ENCODE measurements at places on chromosomes 6 and 20. TPM values are rescaled to one million over a fixed set of nuclear protein-coding genes. Genes with fewer than 3 reads are reported as not detected.

The MATN4 gene
- total RNA-seq = not detected

The ARFGEF3 gene
- 15.3 TPM for total RNA-seq

The AARS2 gene
- total RNA-seq = 41.7 TPM

The PABPC1L gene
- total RNA-seq = 27.7 TPM

The TSPO2 gene
- not detected for total RNA-seq

The TBXT gene
- total RNA-seq = not detected

The C6orf52 gene
- 4.1 TPM for total RNA-seq

The ESR1 gene
- not detected for total RNA-seq

The HNF4A gene
- total RNA-seq = not detected

The MYB gene
- 0.56 TPM for total RNA-seq

The OR2B6 gene
- total RNA-seq = not detected

The ADGRF4 gene
- not detected for total RNA-seq

The ME1 gene
- 3.5 TPM for total RNA-seq

The PRSS35 gene
- 26.6 TPM for total RNA-seq

The AP5S1 gene
- total RNA-seq = 8.1 TPM

The CLDN20 gene
- total RNA-seq = not detected

The EYS gene
- total RNA-seq = 13.2 TPM

The PLTP gene
- 29.7 TPM for total RNA-seq

The NKAIN2 gene
- total RNA-seq = 0.56 TPM

The MAD2L1BP gene
- 38.8 TPM for total RNA-seq

The FBXO30 gene
- total RNA-seq = 12.1 TPM

The AIG1 gene
- 14.3 TPM for total RNA-seq

The SLC17A3 gene
- total RNA-seq = not detected

The ANKEF1 gene
- 4.3 TPM for total RNA-seq

The AGER gene
- 13.2 TPM for total RNA-seq

The SEL1L2 gene
- total RNA-seq = not detected

The ADGRG6 gene
- not detected for total RNA-seq

The CDC5L gene
- 19.6 TPM for total RNA-seq

The ROS1 gene
- total RNA-seq = not detected

The GSTA3 gene
- total RNA-seq = not detected

The TMC2 gene
- not detected for total RNA-seq

The DOK5 gene
- total RNA-seq = 30.8 TPM

The COL21A1 gene
- total RNA-seq = 0.69 TPM

The OR2J1 gene
- total RNA-seq = not detected
